ENCODE measurements at places on chromosomes 6 and 20.
A peak's percentile ranks its signal among the peaks of the same experiment; 100 is the strongest.

DNA sequence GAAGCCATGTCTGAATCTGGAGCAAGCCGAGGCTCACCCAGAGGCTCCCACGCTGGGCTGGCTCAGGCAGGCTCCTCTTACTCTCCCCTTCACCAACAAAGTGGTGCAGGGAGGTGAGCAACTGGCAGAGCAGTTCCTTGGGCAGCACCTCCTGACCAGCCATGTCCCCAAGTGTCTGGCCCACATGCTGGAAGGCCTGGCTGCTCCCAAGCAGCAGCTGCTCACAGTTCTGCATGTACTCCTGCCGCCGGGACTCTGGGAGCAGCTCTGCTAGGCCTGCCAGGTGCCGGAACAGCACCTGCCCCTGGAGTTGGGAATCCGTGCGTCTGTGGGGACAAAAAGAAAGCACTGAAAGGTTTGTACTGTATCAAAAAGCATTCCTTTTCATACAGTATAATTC lies 57.1 kb upstream of the LYRM2 start:
- no peak for DNase-seq

- DNase-seq, result no peak
Observed at GRCh38 chr6:127811900-127812570, 88.8 kb downstream of the THEMIS start.

- no peak for DNase-seq
Observed at GRCh38 chr6:56243518-56244070, 3.8 kb downstream of the COL21A1 start.

DNA sequence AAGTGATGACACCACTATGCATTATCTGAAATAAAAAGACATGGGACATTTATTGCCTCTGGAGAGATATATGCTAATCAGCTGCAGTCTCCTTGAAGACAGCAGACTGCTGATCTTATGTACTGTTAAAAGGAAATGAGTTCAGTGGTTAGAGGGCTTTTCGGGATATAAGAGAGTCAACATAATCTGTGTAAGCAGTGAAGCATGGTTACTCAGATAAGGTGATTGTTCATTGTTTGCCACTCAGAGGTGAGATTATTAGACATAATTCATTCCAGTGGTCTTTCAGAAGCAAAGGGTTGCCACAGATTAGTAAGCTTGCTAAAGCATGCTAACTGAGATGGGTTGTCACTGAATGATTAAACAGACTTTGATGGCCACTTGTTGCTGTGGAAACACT lies 1450.7 kb upstream of the ADGRB3 start:
- no peak for DNase-seq

DNA sequence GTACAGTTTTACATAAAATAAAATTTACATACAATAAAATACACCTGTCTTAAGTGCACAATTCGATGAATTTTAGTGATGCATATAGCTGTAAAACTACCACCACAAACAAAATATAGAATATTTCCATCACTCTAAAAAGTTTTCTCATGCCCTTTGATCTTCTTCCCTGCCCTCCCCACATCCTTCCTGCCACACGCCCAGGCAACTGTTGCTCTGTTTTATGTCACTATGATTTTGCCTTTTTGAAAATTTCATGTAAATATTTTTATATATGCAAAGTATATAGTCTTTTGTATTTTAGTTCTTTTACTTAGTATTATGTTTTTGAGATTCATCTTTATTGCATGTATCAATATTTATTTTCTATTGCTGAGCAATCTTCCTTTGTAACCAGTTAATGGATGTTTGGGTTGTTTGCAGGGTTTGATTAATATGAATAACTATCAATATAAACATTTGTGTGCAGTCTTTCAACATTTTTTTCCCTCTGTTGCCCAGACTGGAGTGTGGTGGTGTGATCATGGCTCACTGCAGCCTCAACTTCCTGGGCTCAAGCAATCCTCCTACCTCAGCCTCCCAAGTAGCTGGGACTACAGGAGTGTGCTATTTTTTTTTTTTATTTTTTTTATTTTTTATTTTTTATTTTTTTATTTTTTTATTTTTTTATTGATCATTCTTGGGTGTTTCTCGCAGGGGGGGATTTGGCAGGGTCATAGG lies 23.8 kb upstream of the SAMHD1 start:
- DNase-seq, result no peak

DNA sequence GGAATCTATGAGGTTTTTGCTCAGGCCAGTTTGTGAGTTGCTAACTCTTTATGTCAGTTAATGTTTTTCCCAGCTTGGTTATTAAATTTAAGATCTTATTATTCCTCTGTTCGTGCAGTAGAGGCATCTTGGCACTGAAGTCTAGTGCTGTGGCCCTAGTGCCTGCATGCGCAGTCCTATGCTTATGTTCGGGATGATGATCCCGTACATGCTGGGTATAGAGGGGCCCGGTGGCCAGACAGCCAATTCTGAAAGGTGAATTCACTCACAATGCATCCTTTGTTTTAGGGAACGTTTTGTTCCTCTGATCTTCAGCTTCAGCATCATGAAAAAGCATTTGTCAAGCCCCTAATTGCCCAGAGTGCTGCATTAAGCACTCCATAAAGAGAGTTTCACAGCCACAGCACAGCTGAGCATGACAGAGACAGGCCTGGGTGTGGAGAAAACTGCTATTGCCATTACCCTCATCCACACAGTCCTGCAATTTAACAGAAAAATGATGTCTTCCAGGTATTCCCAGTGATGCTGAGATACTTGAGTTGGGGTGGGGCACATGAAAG lies 39.8 kb upstream of the BACH2 start:
- DNase-seq, result no peak

DNA sequence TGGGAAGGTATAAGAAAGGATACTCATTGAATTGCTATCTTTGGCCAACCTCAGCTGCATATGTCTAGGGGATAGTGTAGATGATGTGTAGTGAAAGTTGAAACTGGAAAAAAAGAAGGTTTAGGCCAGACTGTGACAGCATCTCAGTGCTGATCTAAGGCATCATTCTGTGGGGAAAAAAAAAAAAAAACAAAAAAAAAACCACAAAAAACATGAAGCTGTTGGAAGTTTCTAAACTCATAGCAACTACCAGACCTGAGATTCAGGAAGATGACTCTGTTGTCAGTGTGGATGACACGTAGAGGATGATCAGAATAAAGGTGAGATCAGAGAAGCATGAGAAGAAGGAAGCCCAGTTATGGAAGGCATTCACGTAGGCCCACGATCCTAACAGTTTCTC lies 100.8 kb upstream of the CNKSR3 start:
- DNase-seq, result no peak

DNA sequence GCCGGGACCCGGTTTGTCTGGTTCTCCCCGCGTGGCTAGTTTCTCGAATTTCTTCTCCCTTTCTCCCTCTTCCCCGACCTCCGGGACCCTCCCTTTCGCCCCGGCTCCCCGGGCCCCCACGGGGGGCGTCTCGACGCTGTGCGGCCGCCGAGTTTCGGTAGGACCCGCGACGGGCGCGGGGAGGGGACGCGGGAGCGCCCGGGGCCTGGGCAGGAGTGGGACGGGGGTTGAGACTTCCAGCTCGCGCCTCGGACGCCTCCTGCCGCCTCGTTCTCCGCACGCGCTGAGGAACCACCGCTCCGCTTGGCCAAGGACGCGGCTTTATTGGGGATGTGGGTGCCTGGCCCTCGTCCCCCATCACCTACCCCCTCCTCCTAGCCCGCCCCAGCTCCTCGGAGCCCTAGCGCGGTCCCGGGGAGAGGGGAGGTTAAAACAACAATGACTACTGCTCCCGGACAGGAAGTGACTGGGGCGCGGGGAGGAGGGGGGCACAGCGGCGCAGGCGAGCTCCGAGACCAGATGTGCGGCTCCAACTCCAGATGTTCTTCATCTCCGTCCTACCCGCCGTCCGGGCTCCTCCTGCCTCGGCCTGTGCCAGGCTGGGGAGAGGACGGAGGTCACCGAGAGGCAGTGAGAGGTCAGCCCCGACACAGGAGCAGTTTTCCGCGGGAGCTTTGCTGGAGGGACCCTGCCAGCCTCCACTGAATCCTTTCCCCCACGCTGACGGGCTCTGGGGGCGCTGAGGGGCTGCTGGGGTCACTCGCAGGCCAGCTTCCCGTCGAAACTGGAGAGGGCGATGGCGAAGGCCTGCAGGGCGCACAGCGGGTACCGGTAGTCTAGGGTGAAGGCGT lies 917 bp upstream of the TEAD3 start:
- peak; percentile 84 for DNase-seq

DNA sequence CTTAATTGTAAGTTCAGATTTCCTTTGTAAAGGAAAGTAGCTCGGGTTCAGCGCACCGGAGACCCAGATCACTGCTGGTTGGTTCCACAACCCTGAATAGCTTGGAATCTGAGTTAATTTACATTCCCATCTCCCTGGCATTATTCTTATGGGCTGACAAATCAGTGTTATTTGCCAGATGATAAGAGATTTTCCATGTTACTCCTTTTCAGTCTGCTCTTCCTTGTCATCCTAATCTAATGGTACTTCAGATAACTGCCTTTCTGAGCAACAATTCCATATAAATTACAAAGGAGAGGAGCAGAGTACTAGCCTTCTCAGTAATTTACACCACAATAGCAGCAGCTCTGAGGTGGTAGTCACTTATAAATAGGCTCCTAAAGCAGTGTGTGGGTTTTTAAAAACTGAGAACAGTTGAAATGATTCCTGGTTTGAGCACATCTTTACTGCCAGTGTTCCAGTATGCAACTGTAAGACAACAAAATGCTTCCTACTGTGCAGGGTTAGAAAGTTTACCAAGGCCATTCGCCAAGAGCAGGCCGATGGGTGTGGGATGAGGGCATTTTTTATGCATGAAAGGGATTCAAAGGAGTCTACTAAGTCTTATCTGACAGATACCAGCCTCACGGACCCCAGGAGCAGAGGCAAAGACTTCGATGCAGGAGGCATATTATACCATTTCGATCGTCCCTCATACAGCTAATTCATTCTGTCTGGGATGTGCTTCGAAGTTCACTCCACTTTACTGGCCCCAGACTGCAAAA lies 89.7 kb downstream of the NDUFAF5 start:
- no peak for DNase-seq

GRCh38 chr6:85372915-85373270 lies 77.0 kb upstream of the NT5E start:
- no peak for DNase-seq

- no peak for DNase-seq
Observed at GRCh38 chr6:147870506-147871110, 362.1 kb downstream of the SAMD5 start.

DNA sequence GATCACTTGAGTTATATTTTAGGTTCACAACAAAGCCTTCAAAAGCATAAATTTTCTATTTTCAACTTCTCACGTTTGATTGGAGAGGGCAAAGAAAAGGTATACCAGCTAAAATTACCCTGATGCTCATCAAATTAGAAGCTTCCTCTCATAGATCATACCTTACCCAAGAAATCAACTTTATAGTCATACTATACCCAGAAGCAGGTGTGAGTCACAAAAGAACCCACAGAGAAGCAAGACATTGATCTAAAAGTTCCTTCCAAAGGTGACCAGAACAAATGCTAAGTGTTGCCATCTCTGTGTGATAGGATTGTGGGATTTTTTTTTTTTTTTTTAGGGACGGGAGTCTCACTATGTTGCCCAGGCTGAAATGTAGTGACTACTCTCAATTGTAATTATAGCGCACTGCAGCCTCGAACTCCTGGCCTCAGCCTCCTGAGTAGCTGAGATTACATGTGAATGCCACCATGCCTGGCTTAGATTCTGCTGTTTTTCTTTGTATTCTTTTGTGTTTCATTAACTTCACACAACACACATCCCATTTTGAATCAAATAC lies 3.3 kb downstream of the EIF2S2 start:
- no peak for DNase-seq

GRCh38 chr20:51637241-51637640 lies 94.7 kb upstream of the NFATC2 start:
- no peak for DNase-seq

DNA sequence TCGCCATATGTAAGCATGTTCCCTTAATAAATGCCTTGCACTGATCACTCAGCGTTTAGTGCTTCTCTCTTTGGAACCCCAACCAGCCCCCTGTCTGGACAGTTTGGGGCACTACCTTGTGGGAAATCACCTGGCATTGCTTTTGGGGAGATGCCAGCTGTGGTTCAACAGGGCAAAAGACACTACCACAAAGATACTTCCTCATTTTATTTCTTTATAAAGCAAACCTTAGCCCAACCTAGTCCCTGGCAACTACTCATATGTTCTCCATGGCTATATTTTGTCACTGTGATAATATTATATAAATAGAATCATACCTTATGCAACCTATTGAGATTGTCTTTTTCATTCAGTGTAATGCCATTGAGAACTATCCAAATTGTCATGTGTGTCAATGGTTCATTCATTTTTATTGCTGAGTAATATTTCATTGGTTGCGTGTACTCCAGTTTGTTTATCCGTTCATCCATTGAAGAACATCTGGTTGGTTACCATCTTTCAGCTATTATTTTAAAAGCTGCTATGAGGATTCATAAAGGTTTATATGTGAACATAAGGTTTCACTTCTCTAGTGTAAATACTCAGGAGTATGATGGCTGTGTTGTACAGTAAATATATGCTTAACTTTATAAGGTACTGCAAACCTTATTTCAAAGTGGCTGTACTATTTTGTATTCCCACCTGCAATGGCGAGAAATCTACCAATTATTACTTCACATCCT lies 114.8 kb downstream of the MOXD1 start:
- no peak for DNase-seq

GRCh38 chr6:81762606-81763005 lies 10.1 kb upstream of the TENT5A start:
- no peak for DNase-seq

GRCh38 chr20:47711046-47711752 lies 74.1 kb downstream of the SULF2 start:
- no peak for DNase-seq

- no peak for DNase-seq
Observed at GRCh38 chr6:111411978-111412566, 70.9 kb downstream of the REV3L start.

GRCh38 chr20:45913116-45913515 lies 1.2 kb upstream of the PLTP start:
- DNase-seq, result no peak

- no peak for DNase-seq
Observed at GRCh38 chr6:72642435-72642834, 20.6 kb downstream of the KCNQ5 start.

- DNase-seq, result no peak
Observed at GRCh38 chr20:37873884-37874283, 29.0 kb upstream of the VSTM2L start.

- no peak for DNase-seq
Observed at GRCh38 chr20:57469418-57470211, 55.3 kb downstream of the CTCFL start.

DNA sequence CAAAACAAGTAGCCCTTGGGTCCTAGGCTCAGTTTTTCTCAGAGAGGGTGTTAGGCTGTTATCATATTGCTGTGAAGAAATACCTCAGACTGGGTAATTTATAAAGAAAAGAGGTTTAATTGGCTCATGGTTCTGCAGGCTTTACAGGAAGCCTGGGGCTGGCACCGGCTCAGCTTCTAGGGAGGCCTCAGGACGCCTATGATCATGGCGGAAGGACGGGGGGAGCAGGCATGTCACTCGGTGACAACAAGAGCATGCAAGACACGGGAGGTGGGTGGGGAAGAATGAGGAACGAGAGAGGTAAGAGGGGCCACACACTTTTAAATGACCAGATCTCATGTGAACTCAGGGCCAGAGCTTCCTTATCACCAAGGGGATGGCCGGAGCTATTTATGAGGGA lies 26.9 kb downstream of the CDH26 start:
- no peak for DNase-seq

- no peak for DNase-seq
Observed at GRCh38 chr20:18265441-18265840, 22.9 kb upstream of the ZNF133 start.

Data from coronary artery (tissue), 2 donors.